ENCODE measurements at places on chromosomes 6 and 20. TPM values are rescaled to one million over a fixed set of nuclear protein-coding genes. Genes with fewer than 3 reads are reported as not detected.

Gene NOL7
- 61.1 TPM for total RNA-seq

Gene TMEM239
- not detected for total RNA-seq

Gene CTAGE9
- total RNA-seq: not detected

Gene RNF39
- total RNA-seq: not detected

Gene SLC35D3
- total RNA-seq: not detected

Data from T-helper 1 cell treated with Interleukin-12 subunit alpha and Interleukin-12 subunit beta and Interleukin-4 antibody, amounts not matched to agents 30 ng/mL and 1 ng/mL, for 36 hours (primary cell).